NCI-H1048 (cell line): ENCODE measurements at places on chromosomes 12 and 14.

DNA sequence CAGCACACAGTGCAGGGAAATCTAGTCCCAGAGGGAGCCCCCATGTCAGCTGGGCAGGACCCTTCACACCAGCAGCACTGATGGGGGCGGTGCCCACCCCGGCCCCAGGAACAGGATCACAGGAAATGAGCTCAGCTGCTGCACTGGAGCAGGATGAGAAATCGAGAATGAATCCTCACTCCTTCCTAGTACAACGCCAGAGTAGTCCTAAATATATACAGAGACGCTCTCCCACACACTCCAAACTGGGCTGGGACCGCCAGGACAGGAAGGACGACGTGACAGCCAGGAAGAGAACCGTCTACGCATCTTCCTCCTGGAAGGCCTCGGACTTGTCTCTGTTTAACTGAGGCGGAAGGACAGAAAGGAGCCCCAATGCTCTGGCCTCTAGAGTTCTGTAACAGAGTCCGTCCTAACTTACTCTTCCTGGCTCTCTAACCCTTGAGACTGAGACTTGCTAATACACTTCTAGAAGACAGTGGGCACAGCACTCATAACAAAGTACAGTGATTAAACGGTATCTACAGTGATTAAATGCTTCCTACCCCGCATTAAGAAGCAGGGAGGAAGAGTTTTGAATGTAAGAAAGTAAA, 33.4 kb downstream of the CDC42BPB start:
- no peak for DNase-seq

DNA sequence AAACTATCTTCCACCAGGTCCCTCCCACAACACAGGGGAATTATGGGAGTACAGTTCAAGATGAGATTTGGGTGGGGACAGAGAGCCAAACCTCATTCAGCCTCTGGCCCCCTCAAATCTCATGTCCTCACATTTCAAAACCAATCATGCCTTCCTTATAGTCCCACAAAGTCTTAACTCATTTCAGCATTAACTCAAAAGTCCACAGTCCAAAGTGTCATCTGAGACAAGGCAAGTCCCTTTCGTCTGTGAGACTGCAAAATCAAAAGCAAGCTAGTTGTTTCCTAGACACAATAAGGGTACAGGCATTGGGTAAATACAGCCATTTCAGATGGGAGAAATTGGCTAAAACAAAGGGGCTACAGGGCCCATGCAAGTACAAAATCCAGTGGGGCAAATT, 147.6 kb downstream of the RAD51B start:
- DNase-seq: no peak

DNA sequence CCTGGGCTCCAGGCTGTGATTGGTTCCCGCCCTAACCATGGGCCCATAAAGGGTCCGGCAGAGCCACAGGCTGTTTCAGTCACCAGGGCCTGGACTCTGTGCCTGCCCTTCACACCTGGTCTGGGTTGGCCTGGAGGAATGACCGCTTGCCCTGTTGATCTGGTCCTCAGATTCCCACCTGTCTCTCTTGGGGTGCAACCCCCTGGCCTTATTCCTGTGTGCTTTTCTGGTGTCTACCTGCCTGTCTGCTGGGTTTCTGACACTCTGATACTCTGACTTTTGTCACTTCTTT, 2.9 kb upstream of the KRT83 start:
- DNase-seq: no peak

DNA sequence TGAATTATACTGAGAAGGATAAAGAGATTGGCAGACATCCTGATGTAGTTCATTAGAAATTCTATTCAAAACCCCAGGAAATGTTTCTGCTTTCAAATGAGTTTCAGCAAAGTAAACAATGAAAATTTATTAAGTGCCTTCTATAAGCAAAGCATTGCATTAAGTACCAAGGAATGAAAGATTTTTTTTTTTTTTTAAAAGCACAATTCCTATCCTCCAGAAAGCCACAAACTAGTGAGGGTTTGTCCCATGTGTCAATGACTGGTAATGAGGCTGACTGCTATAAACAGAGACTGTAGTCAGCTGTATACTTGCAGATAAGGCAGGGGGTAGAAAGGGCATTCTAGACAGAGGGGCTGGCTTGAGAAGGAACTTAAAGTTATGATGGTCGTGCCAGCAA, 6.7 kb downstream of the ANO4 start:
- no peak for DNase-seq

GRCh38 chr12:76519538-76519937, 40.0 kb downstream of the OSBPL8 start:
- no peak for DNase-seq

DNA sequence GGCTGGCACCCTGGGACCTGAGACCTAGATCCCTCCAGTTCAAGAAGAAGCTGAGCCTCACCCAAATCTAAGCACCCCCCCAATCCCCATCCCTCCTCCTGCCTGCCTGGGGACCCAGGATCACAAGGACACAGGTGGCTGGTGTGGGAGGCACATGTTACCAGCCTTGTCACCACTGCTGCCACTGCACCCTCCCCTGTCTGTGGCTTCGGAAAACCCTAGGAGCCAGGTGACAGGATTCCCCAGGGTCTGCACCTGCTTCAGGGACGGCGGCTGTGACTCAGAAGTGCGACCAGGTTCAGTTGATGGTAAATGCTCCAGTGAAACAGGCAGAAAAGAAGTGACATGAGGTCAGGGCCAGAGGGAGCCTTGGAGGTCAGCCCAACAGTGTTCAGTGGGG, 62.8 kb upstream of the FAM222A start:
- no peak for DNase-seq

DNA sequence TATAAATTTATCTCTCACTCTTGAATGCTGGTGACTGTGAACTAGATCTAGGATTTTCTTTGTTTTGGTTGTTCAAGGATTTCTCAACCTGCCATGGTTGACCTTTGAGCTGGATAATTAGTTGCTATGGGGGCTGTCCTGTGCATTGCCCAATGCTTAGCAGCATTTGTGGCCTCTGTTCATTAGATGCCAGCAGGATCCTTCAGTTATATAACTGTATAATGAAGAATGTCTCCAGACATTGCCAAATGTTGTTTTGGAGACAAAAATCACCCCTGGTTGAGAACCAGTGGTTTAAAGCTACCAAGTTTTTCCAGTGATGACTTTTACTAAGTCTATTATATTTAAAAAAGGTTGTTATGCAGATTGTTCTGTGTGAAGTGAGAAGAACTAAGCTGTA, 147.9 kb upstream of the STXBP6 start:
- no peak for DNase-seq

DNA sequence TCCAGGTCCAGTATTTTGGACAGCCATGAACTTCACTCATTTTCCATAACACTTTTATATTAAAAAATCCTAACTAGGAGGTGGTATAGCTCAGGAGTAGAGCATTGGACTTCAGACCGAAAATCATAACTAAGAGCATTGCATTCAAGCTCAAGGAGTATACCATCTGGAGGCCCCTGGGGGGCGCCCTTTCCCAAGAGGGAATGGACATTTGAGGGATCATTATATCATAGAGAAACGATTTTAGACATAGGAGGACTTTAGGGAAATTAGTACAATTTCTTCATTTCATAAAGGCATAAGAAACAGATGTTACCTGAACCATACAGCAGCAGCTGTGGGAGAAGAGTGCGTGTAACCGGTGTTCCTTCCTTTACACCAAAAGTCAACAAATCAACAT, 5.2 kb upstream of the ATG14 start:
- peak; percentile 15 for DNase-seq

DNA sequence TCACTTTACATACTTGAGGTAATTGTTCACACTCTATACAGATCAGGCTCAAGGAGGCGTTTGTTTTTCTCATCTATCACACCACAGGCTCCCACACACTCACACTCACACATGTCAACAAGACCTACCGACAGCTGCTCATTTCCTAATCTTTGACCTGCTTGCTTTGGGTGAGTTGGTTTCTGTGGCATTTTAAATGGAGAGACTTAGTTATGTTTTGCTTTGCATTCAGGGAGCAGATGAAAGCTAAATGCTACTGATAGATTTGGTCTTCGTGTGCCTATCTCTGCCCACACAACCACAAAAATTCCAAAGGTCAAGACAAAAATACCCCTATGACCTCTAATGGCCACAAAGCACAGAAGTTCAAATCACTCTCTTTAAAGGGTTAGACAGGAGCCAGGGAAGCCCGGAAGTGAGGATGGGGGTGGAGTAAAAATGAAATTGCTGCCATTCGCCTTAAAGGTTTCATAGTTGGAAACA, 203.5 kb upstream of the G2E3 start:
- no peak for DNase-seq

- no peak for DNase-seq
Observed at GRCh38 chr14:75049731-75050201, 1.5 kb downstream of the MLH3 start.

DNA sequence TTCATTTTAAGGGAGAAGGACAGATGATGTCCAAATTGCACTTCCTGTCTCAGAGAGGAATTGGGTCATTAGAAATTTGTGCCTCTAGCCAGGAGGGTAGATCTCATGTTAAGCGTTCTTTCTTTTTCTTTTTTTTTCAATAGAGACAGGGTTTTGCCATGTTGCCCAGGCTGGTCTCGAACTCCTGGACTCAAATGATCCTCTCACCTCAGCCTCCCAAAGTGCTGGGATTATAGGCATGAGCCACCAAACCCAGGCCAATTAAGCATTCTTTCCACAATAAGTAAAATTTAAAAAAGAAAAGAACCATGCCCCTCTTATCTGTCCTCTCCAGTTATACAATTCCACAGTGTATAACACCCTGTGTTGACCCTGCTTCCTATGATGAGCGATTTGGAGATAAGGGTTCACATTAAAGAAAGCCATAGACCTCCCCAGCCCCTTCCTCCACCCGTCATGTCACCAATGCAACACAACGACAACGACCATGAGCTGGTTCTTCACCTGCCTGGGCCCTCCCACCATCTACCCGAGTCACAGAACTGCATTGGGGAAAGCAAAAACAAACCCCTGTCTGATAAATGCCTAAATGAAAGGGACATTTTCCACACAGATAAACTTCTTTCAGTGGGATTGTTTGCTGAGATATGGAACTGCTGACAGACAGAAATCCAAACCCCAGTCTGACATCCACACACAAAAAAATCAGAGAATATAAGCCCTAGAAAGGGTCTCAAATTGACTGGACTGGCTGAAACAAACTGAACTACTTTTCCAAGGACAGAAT, 37.3 kb downstream of the SSH1 start:
- DNase-seq: no peak

DNA sequence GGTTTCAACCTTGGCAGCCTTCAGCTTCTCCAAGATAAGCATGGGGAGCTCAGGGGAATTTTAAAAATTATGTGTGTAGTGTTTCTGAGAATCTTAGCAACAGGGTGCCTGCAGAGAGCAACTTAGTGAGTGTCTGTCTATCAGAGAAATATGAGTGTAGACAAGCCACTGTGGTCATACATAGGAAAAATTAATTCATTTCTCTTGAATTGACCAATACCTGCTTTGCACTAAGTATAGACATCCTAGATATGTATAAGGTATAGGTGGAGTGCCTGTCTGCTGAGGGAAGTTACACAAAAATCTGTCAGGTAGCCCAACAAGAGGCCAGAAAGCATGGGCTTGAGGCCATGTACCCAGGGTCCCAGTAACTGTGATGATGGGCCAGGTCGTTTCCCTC, 20.7 kb downstream of the HELB start:
- no peak for DNase-seq

GRCh38 chr14:44448951-44449358, 58.1 kb downstream of the FSCB start:
- DNase-seq: no peak

DNA sequence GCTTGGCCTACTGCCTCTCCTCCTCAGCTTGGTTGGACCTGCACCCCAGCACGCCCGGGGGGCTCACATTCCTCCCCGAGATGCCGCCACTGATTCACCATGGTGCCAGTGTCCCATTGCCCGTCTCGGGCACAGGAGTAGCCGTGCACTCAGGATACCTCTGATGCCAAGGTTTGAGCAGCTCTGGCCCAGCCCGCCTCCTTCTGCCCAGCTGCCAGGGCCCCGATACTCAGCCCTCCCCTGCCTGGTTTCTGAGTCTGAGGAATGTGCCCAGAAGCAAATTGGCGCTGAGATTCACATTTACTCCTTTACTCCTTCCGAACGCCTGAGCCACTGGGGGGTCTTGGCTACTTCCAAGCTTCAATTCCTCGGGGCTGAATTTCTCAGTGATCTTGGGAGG, 63.5 kb downstream of the NINJ2 start:
- DNase-seq: no peak

DNA sequence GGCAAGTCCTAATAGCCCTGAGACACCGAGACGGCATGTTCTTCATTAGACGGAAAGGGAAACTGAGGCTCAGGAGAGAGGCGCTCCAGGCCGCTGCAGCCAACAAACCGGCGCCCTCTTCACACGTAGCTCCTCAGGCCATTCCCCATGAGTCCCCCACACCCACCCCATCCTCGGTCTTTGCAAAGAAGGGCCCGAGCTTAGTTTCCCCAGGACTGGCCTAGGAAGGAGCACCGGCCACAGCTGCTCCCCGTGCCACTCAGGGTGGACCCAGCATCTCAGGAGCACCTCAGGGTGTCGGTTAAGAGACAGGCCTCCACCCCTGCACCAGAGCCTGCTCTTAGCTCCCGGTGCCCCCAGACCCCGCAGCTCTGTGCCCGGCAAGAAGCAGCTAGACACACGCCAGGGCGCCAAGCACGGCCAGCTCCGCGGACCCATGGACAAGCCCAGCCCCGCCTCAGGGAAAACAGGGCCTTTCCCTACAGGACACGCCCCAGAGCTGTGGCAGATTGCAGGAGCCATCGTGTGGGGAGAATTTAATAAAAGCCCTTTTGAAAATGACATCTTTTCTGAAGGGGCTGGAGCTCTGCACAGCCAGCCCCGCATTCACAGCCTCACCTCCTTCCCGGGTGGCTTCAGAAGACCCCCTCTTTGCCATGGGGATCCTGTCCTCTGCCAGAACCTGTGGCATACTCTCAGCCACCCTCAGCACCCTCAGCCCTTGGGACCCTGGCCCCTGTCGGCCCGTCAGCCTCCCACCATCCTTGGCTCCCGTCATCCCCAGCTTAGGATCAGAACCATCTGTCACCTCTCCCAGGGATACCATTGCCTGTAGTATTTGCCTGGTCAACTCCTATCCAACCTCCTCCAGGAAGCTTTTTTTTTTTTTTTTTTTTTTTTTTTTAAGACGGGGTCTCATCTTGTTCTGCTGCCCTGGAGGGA, 59.7 kb downstream of the LGMN start:
- DNase-seq: no peak
